ENCODE measurements at places on chromosomes 4 and X.

GRCh38 chr4:163540977-163541376 lies 46.5 kb downstream of the TMA16 start:
- DNase-seq = no peak

DNA sequence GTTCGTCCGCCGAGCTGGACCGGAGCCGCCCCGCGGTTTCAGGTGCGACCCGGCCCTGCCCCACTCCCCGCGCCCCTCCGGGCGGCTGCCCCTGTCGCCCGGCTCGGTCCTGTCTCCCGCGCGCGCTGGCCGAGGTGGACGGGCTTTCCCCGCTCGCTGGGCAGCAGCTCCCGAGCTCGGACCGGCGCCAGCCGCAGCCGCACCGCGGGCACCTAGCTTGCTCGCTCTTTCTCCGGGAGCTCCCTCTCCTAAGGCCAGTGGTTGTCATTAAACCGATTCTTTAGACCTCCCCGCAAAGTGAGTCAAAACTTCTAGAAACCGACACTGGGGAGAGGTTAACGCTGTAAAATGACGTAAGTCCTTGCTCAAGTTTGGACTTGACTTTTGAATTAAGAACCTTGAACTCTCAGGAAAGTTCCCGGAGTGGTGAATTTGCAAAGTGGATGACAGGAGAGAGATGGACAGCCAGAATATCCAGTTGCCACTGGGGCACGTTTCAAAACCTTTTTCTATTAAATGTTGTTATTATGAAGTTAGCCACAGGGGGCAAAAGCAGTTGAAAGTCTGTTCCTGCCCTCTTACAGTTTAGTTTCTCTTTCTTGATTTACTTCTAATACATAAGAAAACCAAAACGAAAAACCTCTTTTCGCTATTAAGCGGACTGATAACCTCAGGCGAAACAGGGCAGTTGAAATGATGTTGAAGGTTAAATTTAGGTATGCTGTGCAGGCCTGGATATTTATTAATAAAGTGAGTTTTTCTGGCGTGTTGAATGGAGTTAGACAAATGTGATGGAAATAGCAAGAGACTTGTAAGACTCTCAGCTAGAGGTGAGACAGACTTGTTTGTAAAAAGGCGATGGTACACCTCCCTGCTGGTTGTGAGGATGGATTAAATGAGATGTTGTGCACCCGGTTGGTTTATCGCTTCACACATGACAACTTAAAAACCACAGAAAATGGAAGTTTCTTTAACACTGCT lies 847 bp downstream of the PI4K2B start:
- DNase-seq = peak; percentile 83

GRCh38 chr4:88745581-88746163 lies 48.0 kb upstream of the NAP1L5 start:
- no peak for DNase-seq

- no peak for DNase-seq
Observed at GRCh38 chr4:126627255-126627654, 1005.5 kb upstream of the INTU start.

DNA sequence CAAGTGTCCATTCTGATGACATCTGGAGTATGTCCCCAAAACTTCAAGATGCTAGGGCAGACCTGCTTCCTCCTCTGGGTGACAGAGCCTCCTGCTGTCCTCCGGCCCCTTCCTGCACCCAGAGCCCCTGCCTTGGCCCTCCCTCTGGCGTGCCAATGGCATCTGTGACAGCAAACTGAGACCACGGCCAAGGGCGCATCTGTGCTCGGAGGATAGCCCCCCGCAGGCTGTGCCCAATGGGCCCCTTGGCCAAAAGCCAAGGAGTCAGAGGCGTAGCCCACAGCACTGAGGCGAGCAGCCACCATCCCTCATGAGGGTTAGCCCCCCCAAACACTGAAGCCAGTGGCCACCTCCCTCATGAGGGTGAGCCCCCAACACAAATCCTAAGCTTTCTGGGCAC lies 7.9 kb downstream of the LRPAP1 start:
- no peak for DNase-seq

GRCh38 chr4:99300934-99301333 lies 10.1 kb upstream of the ADH1A start:
- DNase-seq = peak; percentile 77

GRCh38 chr4:177275999-177276398 lies 33.7 kb upstream of the NEIL3 start:
- DNase-seq = no peak

GRCh38 chr4:16043642-16044498 lies 40.0 kb downstream of the PROM1 start:
- peak; percentile 38 for DNase-seq

GRCh38 chr4:80082693-80083092 lies 9.7 kb upstream of the ANTXR2 start:
- DNase-seq = no peak
